Fibroblast of the aortic adventitia (primary cell): ENCODE measurements at places on chromosomes 12 and 14. TPM values are rescaled to one million over a fixed set of nuclear protein-coding genes. Genes with fewer than 3 reads are reported as not detected.

The CD163 gene
- not detected in 2 replicates for total RNA-seq

The MFAP5 gene
- total RNA-seq = 220 and 259 TPM in 2 replicates

The TPCN1 gene
- total RNA-seq = 11.4 and 20.4 TPM in 2 replicates

The GON7 gene
- total RNA-seq = 17.3 and 28.1 TPM in 2 replicates
